Glutamatergic neuron (in vitro differentiated cells): ENCODE measurements at places on chromosomes 2 and 18. TPM values are rescaled to one million over a fixed set of nuclear protein-coding genes. Genes with fewer than 3 reads are reported as not detected.

Gene KDM3A
- 80.3 TPM for total RNA-seq

Gene CAMKMT
- 9.6 TPM for total RNA-seq

Gene APCDD1
- total RNA-seq, result 171 TPM

Gene UGP2
- 68.6 TPM for total RNA-seq

DNA sequence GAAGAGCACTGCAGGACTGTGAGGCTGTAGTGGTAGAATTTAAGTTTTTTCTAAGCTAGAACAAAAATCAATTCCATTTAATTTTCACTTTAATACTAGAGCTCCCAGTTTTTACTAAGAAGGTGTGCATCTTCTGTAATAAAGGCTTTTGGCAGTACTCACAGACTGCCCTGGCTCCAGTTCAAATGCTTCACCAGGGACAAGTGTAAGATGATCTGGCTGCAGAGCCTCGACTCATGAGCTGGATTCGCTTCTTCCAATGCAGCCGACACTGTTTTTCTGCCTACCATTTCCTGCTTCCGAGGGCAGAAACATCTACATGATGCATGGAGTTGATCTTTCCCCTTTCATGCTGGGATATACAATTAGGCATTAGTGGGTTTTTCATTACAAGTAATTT is 87.0 kb downstream of the FARSB start:
- no peak for DNase-seq

GRCh38 chr2:42970151-42970550 is 177.8 kb upstream of the HAAO start:
- DNase-seq, result no peak

GRCh38 chr2:177466337-177467195 is 74.0 kb downstream of the AGPS start:
- no peak for DNase-seq

GRCh38 chr2:192038110-192038509 is 156.6 kb downstream of the TMEFF2 start:
- no peak for DNase-seq

DNA sequence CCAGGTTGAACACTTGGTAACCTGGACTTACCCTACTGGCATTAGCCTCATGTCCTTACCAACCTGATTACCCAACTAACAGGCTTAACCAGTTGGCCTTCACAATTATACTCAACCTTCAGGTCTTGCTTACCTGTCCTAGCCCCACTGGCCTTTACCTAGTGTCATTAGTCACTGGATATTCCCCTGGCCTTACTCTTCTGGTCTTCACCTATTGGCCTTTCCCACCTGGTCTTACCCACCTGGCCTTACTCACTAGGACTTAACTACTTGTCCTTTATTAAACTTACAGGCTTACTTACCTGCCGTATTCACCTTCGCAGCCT is 131.1 kb upstream of the ZSWIM2 start:
- no peak for DNase-seq
